ENCODE measurements at places on chromosomes 7 and 10. TPM values are rescaled to one million over a fixed set of nuclear protein-coding genes. Genes with fewer than 3 reads are reported as not detected.

The CHAT gene
- total RNA-seq = 3.3 TPM

The TRPV5 gene
- total RNA-seq = not detected

The MRLN gene
- total RNA-seq = not detected

The MYL10 gene
- not detected for total RNA-seq

The TAS2R41 gene
- total RNA-seq = not detected

The GSAP gene
- total RNA-seq = 2.1 TPM

The CLRN3 gene
- not detected for total RNA-seq

The SFTPA1 gene
- total RNA-seq = not detected

The SRGN gene
- not detected for total RNA-seq

The NUTM2A gene
- total RNA-seq = 3.7 TPM

The GIMAP7 gene
- total RNA-seq = not detected

The HMX2 gene
- total RNA-seq = not detected

The TNPO3 gene
- 67.5 TPM for total RNA-seq

The OR2A42 gene
- total RNA-seq = not detected

The INPP5F gene
- 95.4 TPM for total RNA-seq

The GNAI1 gene
- total RNA-seq = 26.7 TPM

The MICU1 gene
- 34.1 TPM for total RNA-seq

The TEX47 gene
- not detected for total RNA-seq

The SFRP4 gene
- not detected for total RNA-seq

The FAM24B gene
- not detected for total RNA-seq

The ADCYAP1R1 gene
- total RNA-seq = 9.0 TPM

The CCZ1B gene
- total RNA-seq = 72.0 TPM

The TSPAN33 gene
- 16.7 TPM for total RNA-seq

The TMEM120A gene
- 33.4 TPM for total RNA-seq

The BAIAP2L1 gene
- total RNA-seq = 2.1 TPM

The ST7 gene
- total RNA-seq = 22.4 TPM

The HGF gene
- total RNA-seq = 0.05 TPM

The MGAM2 gene
- 0.07 TPM for total RNA-seq

The AVPI1 gene
- total RNA-seq = 2.4 TPM

The CCL26 gene
- total RNA-seq = not detected

The PRSS37 gene
- not detected for total RNA-seq

The UTF1 gene
- total RNA-seq = not detected

The MAP3K8 gene
- 0.30 TPM for total RNA-seq

The MALRD1 gene
- 0.84 TPM for total RNA-seq

The INHBA gene
- total RNA-seq = not detected

The ITGB8 gene
- 19.9 TPM for total RNA-seq

The TMEM178B gene
- total RNA-seq = 22.1 TPM

The LIPK gene
- not detected for total RNA-seq

The SCIN gene
- total RNA-seq = not detected

The SLC35G1 gene
- 10.7 TPM for total RNA-seq

The MBL2 gene
- total RNA-seq = not detected

The EGR2 gene
- 14.2 TPM for total RNA-seq
